ENCODE measurements at places on chromosomes 7 and 10.

GRCh38 chr7:127809261-127809702, 157.3 kb downstream of the SND1 start:
- DNase-seq = no peak

DNA sequence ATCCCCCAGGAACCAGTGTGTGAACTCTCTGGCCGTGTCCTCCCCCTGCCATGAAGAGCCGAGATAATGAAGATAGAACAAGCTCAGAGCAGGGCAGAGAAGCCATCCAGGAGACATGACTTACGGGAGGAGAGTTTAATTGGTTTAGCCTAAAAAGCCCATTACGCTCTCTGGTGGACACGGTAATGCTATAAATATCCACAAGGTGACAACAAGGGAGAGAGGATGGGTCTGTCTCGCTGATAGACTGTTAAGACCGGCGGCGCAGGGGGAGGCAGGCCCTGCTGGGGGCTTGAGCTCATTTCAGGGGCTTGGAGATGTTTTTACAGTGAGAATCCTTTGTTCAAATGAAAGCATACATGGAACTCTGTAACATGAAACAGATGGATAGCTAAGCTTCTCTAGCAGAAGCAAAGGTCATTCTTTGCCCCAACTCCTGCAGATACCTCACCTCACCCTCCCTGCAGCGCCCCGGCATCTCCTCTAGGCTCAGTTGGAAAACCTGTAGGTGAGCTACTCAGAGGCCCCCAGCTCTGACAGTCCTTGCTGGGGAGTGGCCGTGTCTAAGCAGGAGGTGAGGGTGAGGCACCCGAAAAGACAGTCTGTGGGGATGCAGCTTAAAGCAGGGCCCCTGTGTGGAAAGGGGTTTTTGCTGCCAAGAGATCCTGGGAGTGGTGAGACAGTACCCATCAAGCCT, 40.8 kb upstream of the LOXL4 start:
- DNase-seq = no peak

- peak; percentile 12 for DNase-seq
Observed at GRCh38 chr7:1693419-1693990, 23.4 kb downstream of the ELFN1 start.

GRCh38 chr7:23062452-23062851, 43.1 kb upstream of the KLHL7 start:
- no peak for DNase-seq

GRCh38 chr10:100738055-100738827, 7.1 kb upstream of the PAX2 start:
- DNase-seq = no peak

- DNase-seq = no peak
Observed at GRCh38 chr10:22333167-22333974, 11.9 kb upstream of the SPAG6 start.

DNA sequence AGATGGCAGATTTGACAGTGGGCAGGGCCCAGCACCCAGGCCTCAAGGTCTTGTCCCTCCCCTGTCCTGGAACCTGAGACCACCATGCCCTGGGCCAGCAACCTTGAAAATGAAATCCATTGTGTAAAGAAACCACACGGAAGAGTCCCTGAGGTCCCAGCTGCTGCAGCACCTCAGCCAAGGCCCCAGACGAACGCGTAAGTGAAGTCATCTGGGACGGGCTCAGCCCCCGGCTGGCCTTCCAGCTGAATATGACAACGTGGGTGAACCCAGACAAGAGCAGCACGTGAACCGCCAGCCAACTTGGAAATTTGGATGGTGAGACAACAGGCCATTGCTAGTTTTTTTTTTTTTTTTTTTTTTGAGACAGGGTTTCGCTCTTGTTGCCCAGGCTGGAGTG, 70.3 kb downstream of the CYTH3 start:
- DNase-seq = no peak

DNA sequence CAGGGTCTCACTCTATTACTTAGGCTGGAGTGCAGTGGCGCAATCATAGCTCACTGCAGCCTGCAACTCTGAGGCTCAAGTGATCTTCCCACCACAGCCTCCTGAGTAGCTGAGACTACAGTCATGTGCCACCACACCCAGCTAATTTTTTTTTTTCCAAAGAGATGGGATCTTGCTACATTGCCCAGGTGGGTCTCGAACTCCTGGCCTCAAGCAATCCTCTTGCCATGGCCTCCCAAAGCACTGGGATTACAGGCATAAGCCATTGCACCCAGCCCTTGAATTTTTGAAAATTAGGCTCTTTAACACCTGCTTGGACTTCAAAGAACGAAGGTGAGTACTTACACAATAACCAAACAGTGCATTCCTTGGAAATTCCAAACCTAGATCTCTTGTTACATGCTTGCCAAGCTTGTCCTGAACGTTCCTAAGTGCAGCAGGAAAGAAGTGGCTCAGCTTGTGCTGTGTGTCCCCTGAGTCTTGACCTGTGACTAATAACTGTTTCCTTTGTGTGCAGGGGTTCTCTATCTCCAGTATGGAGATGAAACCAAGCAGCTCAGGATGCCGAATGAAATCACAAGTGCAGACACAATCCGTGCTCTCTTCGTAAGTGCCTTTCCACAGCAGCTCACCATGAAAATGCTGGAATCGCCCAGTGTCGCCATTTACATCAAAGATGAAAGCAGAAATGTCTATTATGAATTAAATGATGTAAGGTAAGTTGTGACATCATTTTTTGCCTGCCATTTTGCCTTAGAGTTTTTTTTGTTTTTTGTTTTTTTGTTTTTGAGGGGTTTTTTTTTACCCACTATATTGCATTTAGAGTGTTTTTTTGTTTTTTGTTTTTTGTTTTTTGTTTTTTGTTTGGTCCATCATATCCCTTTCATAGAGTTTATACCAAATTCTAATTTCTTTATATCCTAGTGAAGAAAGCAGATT, 223.8 kb downstream of the KIAA1217 start:
- no peak for DNase-seq

GRCh38 chr10:88853155-88853881, 1.7 kb upstream of the ANKRD22 start:
- DNase-seq = no peak

DNA sequence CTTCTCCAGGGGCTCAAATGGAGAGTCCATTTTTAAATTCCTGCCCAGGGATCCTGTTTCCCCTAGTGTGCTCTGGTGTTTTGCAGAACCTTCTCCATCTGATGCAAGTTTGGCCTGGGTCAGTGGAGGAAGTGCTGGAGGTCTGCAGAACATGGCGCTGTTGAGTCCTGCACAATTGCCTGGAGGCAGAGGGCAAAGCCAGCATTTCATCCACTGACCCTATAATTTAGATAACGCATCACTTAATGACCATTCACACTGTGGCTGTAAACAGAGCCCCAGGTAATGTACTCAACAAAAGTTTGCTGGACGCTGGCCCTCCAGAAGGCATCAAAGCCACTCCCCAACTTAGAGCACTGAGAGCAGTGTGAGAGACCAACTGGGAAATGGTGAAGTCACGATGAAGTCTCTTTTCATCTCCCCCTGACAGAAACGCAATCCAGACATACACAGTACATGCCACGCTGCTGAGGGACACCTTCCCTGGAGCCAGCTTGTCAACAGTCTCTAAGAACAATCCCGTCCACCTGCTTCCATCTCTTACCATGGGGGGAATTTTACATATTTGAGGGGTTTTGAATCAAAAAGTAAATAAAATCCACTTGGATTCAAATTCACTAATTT, 13.4 kb downstream of the C10orf71 start:
- no peak for DNase-seq

DNA sequence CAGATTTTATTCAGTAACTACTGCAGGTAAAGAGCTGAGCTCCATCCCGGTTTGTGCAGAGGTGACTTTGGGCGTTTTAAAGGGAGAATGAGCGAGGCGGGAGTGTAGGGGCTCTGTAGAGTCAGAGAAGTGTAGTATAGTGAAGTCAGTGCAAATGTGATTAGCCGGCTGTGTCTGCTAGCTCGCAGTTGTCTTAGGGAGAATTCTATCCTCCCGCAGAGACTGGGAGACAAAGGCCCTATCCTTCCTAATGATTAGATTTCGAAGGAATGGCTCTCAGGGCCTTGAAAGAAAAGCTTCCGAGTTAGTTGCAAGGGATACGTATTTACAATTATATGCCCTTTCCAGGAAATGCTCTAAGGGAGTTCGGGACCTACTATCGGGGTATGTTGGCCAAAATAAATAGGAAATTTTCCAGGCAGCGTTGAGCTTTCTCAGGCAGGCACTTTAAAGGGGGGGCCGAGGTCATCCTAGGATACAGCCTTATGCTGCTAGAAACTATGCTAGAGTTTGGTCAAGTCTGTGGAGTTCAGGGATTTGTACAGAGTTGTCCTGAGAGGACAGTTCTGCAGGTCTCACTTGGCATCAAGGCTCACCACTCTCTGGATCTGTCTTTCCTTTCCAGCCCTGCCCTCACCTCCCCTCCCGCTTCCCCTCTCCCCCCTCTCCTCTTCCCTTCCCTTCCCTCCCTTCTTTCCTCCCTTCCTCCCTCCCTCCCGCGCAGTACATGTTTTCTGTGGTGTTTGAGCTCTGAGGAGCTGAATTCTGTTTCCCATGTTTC, 825 bp downstream of the MRPL32 start:
- no peak for DNase-seq

DNA sequence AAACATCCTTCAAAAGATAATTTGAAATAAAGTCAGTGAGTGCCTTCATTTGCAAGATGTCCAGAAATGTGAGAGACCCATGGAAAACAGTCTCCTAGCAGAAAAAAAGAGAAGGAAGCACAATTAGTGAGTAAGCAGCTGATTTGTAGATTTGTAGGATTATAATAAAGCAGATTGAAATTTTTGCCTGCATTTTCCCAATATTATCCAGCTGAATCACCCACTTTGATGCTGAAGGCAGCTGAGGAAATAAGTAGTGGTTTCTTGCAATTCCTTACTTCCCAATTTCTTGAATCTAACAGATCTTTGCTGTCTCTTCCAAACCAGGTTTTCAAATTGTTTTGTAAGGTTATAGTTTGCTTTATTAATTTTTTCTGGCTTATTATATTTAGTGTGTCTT, 181.4 kb downstream of the GNAT3 start:
- DNase-seq = no peak
